ENCODE measurements at places on chromosomes 1 and 21.

GRCh38 chr21:37063433-37063832 lies 9.4 kb downstream of the PIGP start:
- DNase-seq = no peak

DNA sequence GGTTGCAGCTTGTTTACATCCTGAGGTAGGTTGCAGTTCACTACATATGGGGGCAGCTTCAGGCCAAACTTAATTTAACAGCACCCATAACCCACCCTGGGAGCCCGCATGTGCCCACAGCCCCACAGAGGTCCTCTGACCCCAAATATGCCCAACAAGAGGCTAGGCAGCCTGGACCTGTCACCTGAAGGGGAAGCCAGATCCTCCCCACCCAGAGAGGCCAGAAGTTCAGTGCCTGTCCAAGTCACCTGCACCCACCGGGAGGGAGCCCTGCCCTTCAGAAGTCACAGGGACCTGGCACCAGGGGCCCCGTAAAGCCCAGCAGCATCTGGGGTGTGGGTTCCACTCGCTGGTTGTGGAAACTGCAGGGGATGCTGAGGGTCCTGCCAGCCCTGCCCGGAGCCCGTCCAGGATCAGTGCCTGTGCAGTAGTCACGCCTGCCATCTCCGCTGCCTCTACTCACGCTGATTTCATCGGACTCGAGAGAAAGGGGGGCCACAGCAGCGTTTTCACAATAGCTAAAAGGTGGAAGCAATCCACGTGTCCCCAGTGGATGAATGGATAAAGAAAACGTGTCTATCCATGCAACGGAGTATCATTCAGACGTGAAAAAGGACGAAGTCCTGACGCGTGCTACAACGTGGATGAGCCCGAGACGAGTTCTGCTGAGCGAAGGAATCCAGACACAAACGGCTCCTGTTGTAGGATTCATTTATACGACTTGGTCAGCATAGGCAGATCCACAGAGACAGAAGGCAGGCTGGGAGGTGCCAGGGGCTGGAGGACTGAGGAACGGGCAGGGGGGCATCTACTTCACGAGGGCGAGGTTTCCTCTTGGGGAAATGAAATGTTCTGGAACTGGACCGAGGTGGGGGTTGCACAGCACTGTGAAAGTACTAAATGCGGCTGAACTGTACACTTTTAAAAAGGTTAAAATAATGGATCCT lies 33.9 kb upstream of the COL6A2 start:
- no peak for DNase-seq

GRCh38 chr21:41138711-41139110 lies 29.2 kb upstream of the BACE2 start:
- DNase-seq = no peak

GRCh38 chr1:82721702-82722101 lies 921.0 kb downstream of the ADGRL2 start:
- DNase-seq = no peak

DNA sequence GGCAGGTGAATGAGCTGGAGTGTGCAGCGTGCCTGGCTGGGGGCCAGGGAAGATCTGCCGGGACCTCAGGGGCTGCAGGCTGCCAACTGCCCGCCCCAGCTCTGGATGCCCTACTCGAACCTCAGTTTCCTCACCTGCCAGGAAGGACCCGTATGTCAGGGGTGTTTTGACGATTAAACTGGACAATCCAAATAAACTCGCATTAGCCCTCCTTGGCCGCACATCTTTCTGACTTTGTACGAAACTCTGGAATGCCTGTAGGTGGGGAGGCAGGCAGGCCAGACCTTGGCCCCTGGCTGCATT lies 8.3 kb upstream of the ZNF669 start:
- no peak for DNase-seq

DNA sequence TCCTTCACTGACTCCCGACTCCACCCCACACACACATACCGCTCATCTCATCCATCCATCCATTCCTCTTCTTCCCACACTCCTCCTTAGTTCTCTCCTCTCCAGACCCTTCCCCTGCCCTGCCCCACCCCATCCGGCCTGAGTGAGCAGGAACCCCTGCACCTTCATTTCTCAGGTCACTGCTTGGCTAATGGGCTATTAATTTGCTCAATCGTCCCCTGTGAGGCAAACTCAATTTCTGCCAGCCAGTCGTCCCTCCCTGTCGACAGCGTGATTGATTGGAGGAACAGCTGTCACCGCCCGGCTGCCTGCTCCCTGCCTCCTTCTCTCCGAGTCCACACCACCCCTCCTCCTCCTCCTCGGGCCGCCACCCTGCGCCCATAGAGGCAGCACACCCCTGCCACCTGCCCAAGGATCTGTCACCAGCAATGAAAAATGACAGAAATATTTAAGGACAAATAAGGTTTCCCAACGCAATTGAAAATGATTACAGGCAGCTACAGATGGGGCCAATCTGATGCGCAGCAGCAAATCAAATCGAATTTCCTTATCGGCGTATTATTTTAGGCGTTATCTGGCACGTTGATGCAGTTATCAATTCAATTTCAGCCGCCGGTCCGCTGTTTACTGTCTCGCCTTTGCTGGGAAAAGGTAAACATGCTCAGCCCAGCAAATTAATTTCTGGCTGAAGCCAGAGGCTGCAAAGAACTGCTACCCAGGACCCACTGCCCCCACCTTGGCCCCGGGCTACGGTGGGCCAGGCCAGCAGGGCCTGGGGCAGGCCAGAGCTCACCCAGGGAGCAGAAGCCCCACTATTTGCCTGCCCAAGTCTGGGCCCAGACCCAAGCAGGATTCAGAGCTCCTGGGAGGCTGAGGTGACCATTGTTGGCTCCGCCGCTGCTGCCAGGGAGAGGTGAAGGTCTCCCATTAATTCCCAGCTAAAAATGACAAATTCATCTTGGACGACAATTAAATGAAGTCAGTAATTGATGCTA lies 71.3 kb downstream of the TMEM53 start:
- peak; percentile 42 for DNase-seq

- DNase-seq = no peak
Observed at GRCh38 chr1:184910691-184911091, 63.6 kb downstream of the NIBAN1 start.

DNA sequence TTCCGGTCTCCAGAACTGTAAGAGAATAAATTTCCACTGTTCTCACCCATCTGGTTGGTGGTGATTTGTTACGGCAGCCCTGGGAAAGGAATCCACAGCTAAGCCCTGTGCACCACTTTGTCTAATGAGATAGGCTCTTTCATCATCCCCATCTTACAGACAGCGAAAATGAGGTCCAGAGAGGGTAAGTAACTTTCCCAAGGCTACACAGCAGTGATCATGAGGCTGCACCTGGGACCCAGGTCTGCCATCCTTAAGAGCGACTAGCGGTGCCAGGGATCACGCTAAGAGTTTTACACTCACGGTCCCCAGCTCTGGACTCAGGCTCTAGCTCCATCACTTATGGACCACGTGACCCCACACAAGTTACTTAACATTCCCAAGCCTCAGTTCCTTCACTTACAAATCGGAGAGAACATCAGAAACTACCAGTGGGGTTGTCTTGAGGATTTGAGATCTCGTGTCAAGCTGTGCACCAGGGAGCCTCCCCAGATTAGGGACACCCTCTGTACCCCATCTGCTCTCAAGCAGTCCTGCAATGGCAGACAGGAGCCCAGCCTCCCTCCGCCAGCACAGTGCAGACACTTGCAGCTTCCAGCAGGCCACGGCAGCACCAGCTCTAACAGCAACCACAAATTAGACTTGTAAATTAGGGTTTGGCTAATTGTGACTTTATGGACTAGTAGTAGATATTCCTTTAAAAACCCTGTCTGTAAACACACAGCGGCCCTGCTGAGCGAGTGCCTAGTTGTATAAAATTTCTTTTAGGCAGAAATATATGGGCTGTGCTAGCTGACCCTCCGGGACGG lies 87.3 kb downstream of the DISP3 start:
- DNase-seq = no peak

DNA sequence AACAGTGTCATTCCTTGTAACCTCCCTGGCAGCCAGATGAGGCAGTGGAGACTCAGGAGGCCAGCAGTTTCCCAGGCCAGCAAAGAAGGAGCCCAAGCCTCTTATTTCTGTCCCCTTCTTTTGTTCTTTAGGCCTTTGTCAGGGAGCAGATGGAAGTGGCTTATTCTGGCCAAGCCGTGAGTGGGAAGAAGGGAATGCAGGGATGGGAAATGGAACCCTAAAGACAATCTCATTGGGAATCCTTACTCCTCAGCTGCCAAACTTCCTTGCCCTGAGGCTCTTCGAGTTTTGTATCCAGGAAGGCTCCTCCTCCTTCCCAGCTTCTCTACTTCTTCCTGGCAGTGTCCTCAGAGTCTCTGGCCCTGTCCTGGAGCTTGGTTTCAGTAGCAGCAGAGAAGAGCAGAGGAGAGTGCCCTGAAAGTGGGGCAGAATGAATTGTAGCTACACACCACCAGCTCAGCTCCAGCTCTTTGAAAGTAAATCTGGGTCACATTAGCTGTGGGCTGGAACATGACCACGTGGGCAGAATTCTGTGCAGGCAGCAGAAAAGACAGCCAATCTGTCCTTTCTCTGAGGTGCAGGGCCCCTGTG lies 63.9 kb downstream of the NDUFS5 start:
- DNase-seq = no peak

DNA sequence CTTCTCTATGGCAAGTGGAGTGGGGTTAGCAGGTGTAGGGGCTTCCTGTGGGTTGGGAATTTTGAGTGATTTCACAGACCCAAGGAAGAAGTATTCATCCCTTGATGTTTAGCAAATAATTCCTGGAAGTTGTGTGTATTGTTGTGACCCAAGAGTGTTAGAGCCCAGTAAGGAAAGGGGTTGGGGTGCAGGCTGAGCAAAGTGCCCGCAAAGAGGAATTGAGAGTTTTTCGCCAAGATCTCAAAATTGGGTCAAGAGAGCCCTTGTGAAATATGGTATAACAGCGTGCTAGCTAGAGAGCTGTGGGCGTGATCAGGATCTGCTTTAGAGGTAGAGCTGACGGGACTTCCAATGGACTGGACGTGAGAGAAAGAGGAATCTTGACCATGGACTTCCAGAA lies 73.0 kb upstream of the LAPTM5 start:
- no peak for DNase-seq

DNA sequence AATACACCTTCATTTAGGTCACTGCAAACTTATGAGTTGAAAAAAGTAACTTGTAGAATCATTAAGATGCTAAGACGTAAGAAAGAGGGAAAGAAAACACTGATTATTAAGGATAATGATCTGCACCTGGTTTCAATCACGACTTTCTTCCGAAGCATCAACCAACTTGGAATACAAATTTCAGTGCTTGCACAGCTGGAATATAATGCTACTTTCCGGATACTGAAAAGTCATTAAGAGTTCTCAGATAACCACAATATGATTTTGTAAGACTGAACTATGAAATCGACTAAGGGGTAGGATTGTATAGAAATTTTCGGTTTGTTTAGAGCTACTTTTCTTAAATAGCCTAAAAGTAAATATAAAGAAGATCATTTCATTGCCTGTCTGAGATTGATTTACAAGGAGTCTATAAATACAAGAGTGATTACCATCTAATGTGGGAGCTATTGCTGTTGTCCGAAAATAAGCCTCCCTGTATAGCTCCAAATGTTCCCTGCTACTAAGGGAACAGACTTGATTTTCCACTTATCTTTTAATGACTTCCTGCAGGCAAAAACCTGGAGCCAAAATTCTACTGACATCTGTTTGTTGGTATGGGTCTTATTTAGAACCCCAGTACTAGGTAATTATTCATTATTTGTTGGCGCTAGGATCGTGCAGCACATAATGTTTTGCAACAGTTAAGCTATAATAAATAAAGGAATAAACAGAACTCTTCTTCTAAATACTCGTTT lies 673.3 kb downstream of the KCNT2 start:
- DNase-seq = peak; percentile 90

- no peak for DNase-seq
Observed at GRCh38 chr1:183263886-183264602, 78.0 kb downstream of the LAMC2 start.

DNA sequence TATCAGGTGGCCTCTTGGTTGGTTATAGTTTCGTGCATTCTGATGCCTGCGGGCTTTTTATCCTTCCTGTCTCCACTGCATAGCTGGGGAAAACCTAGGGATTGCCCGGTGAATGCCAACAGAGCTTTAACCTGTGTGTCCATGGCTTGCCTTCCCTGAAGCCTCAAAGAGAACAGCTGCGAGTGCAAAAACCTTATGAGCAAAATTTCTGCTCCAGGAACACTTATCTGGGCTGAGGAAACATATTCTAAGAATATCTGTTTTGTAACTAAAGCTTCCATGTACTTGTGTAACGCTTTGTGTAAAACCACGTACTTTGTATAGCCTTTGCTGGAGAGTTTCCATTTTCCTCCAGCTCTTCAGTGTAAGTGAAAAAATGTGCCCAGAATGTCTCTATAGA lies 7.2 kb downstream of the CNST start:
- DNase-seq = no peak

DNA sequence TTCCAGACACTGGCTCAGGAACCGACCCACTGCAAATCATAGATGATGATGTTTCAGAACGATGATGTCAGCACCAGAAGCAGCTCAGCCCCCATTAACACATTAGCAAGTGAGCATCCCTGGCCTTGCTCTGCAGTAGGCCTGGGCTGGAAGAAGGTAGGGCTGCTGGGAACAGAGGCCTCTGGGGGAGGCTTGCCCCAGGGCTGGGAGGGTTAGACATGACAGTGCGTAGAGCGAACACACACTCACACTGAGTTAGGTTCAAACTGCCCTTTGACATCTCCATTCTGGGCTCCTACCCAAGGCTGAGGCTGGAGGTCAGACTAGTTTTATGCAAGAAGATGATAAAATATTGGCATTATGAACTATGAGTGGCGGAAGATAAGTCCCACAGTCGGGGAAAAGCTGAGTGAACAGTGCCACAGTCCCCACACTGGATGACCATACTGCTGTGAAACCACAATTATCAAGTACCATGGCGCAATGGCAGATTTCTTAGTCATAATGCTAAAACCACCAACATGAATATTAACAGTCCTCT lies 91.1 kb downstream of the DMRTB1 start:
- peak; percentile 12 for DNase-seq

- no peak for DNase-seq
Observed at GRCh38 chr1:27885114-27885528, 12.8 kb downstream of the THEMIS2 start.

GRCh38 chr1:57467830-57468229 lies 44.0 kb upstream of the DAB1 start:
- no peak for DNase-seq

GRCh38 chr1:14974361-14974760 lies 179.2 kb upstream of the TMEM51 start:
- no peak for DNase-seq

- no peak for DNase-seq
Observed at GRCh38 chr1:232667094-232667777, 37.3 kb upstream of the SIPA1L2 start.

- peak; percentile 85 for DNase-seq
Observed at GRCh38 chr1:45864167-45865106, 61.0 kb downstream of the MAST2 start.

DNA sequence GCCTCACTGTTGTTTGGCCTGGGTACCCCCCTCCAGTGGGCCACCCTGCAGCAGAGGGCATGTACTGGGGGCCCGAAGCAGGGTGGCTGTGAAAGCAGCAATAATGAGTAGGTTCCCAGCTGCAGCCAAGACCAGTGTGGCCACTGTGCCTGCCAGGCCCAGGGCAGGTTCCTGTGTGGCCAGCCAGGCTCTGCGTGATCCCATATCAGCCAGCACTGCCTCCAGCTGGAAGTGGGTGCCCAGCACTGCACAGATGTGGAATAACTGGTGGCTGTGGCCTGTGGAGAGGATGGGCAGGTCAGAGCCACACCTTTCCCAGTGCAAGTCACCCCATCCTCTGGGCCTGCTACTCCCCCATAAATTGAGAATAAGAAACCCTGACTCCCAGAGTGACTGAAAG lies 2.1 kb downstream of the BGLAP start:
- no peak for DNase-seq

GRCh38 chr1:42240966-42241755 lies 76.6 kb upstream of the GUCA2A start:
- no peak for DNase-seq

- no peak for DNase-seq
Observed at GRCh38 chr1:203754455-203754864, 10.5 kb upstream of the LAX1 start.

All from lung (tissue), 17 donors.